ENCODE measurements at places on chromosomes 6 and 20. TPM values are rescaled to one million over a fixed set of nuclear protein-coding genes. Genes with fewer than 3 reads are reported as not detected.

The ZGPAT gene
- 20.6 TPM for total RNA-seq

The DNAH8 gene
- 0.05 TPM for total RNA-seq

The HLA-DRB1 gene
- not detected for total RNA-seq

The MACROD2 gene
- 3.2 TPM for total RNA-seq

The NNAT gene
- total RNA-seq = 2.7 TPM

The TFAP2C gene
- total RNA-seq = 36.2 TPM

The RTF2 gene
- total RNA-seq = 79.3 TPM

The OR2H2 gene
- not detected for total RNA-seq

The TPD52L1 gene
- total RNA-seq = 48.0 TPM

The OGFRL1 gene
- total RNA-seq = 3.9 TPM

Data from chondrocyte (in vitro differentiated cells).